ENCODE measurements at places on chromosomes 3 and 15.

DNA sequence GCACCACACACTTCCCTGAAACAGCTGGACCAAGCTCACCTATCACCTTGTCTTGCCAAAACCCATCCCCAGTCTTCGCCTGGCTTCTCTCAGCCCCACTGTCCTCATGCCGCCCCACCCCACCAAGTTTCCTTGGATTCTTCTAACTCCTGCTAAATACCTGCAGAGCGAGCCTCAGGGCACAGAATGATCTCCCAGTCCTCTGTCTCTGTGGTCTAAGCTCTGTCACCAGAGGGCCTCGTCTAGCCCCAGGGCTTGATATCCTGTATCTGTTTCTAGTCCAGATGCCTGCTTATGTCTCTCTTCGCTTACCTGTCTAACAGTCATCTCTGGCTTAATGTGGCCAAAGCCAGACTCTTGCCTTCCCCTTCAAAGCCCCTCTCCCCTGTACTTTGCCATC lies 9.7 kb downstream of the CCDC12 start:
- DNase-seq = no peak

GRCh38 chr3:141279077-141279967 lies 47.7 kb downstream of the PXYLP1 start:
- peak; percentile 51 for DNase-seq

DNA sequence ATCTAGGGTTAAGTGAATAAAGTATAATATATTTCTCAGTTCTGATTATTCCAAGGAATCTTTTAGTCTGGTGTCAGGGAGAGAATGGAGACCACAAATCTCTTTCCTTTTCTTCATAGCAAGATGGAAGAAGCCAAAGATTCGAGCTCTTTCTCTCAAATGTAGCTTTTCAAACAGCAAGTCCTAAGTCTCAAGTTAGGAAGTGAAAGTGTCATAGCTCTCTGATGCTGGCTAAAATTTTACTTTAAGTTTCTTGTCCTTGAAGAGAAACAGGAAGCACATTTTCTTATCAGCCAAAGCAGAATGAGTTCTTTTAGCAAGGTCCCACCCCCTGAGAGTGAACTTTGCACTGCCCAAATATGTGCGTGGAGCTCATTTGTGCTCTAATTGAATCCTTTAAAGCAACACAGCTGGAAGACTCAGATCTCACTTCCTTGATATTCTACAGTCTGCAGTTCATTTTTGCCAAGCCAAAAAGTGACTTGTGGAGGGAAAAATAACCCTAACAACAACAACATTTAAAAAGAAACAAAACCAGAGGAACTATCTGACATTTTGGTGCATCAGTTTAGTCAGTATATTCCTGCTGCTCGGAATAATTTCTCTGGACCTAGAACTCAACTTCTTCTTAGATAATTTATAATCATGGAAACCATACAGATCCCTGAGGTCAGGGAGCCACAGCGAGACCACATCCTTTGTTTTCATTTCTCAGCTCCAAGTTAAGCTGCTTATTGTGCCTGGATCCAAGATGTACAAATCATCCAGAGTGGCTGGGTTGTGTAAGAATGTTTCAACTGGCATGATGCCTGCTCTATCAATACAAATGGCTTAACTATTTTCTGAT lies 238.7 kb upstream of the P2RY1 start:
- DNase-seq = no peak

DNA sequence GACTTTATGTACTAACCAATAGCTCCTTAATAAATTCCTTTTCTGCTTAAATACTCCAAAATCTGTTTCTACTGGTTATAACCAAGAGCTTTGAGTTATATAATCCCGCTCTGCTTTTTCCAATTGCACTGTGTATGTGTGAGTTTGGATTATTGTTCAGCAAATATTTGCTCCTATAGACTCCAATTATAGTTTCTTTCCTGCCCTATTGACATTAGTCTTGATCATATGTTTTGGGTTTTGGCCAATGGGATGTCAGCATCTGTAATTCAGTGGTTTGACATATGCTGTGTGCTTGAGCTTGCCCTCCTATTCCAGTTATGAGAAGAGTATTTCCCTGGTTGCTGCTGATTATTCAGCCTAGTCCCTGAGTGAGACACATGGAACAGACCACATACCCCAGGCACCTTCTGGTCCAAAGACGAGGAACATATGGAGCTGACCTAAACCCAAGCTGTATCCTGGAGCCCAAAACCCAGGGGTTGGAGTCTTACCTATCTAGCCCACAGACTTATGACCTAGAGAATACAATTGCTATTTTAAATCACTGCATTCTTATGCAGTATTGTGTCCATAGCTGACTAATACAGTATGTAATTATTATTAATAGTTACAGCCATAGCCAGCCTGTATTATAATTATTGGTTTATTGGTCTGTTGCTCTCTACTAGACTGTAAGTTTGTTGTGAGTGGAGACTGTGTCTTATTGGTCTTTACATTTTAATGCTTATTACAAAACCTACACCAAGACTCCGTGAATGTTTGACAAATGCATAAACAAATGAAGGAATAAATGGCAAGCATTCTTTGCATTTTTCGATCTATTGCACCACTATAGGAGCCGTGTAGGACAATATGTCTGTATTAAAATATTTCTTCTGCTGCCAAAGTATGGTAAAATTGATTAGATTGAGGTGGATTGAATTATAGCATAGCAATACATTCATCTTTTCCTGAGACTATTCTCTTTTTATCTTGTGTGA lies 11.7 kb upstream of the ZNF280D start:
- DNase-seq = no peak

DNA sequence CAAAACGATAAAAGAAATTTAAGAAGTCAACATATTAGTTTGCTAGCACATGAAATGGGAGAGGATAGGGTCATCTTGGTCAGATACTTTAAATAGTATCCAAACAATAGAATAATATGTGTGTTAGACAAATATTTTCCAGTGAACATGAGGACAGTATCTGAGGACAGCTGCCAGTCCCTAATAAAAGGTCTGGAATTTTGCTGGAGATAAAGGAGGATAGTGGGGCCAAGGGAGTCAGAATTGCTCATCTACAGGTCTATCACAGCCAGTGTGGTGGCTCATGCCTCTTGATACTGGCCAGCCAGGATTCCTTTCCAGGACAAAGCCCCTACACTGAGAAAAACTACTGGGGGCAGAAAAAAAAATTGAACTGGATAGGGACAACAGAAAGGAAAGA lies 74.0 kb downstream of the HERC1 start:
- no peak for DNase-seq

DNA sequence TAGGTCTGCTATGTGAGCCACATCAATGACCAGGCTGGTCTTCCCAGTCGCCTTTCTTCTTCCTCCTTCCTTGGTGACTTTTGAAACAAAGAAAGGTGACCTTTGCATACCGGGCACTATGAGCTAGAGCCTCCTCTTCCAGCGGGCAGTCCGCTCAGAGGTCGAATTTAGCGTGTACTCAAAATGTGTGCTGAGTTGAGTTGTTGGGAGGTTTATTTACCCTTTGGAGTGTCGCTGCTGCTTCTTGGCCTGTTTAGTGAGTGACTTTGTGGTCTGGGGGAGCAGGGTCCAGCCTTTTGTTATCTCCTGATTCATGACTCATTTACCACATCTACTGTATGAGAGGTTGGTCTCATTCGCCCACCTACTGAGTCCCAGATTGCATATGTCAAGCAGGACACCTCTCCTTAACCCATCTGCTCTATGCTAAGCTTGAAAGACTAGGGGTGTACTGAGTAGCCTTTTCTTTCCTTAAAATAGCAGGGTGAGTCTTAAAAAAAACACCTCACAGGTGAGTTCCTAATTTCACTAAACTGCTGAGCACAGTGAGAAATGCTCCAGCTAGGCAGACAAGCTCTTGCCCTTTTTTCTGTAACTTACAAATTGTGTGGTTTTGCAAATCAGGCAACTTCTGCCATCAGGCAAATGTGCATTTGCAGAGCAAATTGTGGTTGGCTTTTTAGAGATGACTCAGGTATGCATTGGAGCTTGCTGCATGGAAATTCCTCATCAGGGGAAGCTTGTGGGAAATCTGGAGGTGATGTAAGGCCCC lies 3.2 kb upstream of the SIAH2 start:
- no peak for DNase-seq

DNA sequence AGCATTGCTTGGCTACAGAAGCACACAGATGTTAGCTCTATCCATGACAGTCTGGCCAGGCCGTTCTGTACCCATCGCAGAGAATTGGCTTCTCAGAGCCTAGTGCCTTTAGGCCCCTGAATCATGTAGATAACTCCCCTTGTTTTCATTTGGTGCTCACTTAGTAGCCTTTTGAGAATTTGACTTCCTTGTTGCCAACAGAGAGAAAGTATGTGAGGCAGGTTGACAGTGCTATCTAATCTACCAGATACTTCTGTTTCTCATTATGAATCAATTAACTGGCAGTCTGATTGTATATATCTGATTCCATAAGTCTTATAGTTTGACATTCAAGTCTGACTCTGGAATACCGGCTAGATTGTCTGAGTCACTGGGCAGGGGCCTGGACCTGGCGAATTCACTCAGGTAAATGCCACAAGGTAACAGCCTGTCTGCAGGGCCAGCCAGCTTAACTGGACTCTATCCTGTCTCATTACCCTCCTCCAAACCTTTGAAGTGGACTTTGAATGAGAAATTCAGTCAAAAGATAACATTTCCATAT lies 160.2 kb downstream of the GHSR start:
- DNase-seq = no peak

DNA sequence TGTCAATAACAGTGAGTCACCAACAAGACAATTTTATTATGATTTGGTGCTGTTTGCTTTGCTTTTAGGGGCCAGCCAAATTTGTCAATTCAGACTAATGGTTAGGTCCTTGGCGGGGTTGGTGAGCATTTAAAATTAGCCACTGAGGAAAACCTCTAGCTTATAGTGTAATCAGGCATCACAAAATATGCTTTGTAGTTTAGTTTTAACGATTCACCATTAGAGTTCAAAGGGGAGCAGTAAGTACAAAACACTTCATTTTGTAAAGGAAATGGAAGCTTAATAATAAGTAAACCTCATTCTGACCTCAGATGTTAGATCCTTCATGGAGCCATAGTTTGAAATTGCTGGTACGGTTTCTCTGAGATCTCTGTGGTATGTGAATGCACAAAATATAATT lies 218.4 kb upstream of the GOLIM4 start:
- DNase-seq = no peak

- DNase-seq = no peak
Observed at GRCh38 chr15:79154483-79155135, 64.0 kb upstream of the RASGRF1 start.

DNA sequence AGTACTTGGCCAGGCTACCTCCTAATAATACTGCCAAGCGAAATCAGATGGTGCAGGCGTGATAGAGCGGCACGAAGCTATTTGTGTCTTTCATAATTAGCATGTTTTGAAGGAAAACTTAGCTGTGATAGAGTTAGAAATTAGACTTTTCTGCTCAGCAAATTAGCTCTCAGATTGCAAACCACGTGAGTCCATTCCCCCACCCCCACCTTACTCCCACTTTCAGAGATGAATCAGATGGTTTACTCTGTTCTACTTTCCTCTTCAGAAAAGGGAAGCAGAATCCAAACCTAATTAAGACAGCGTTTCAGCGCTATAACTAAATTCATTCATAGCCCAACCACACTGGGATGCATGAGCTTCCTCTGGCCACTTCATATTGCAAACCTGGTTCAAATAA lies 214.6 kb downstream of the SLCO3A1 start:
- no peak for DNase-seq

DNA sequence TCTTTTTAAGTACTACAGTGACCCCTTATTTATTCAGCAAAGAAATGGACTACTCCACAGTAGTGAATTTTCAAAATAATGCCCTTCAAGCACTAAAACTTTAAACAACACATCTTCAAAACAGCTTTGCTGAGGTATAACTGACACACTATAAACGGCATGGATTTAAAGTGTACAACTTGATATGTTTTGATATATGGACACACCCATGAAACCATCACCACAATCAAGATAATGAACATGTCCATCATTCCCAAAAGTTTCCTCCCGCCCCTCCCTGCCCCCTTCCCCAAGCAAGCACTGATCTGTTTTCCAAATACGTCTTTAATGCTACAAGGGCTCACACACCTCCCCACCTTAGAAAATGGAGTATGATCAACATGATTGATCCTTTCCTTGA lies 1.6 kb upstream of the FURIN start:
- DNase-seq = no peak

- DNase-seq = no peak
Observed at GRCh38 chr3:168574455-168575158, 478.9 kb upstream of the GOLIM4 start.

DNA sequence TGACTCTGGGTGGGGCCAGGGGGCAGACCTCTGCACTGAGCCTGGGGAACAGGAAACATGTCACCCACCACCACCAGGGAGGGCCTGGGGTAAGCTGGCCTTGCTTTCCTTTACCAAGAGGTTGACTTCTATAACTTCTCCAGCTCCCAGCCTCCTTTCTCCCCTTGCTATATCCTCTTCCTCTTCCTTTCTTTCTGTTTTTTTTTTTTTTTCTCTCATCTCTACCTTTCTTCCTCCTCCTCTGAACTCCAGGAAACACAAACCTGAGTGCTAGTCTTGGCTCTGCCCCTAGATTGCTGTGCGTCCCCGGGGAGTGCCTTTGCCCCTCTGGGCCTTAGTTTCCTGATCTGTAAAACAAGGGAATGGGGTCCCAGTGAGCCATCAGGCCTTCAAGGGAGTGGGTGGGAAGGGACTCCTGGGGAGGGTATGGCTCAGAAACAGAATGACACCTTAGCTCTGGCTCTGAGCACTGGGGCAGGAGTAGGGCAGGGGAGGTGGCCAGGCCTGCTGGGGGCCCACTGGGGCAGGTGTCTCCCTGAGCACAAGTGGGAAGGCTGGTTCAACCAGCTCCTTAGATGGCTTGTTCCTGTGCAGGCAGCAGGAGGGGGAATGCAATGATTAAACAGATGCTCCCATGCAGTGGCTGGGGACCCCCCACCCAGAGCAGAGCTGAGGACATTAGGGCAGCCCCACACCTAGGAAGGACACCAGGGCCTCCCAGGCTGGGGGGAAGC lies 4.3 kb downstream of the SNX33 start:
- DNase-seq = no peak

- no peak for DNase-seq
Observed at GRCh38 chr15:68614286-68615035, 35.7 kb downstream of the CORO2B start.

- DNase-seq = no peak
Observed at GRCh38 chr15:88238618-88239430, 17.7 kb downstream of the NTRK3 start.

- DNase-seq = no peak
Observed at GRCh38 chr3:55737186-55737585, 250.1 kb upstream of the WNT5A start.

- DNase-seq = no peak
Observed at GRCh38 chr3:72154391-72155335, 369.7 kb upstream of the PROK2 start.

GRCh38 chr15:33675246-33675645 lies 293.1 kb upstream of the CHRM5 start:
- no peak for DNase-seq

- DNase-seq = peak; percentile 54
Observed at GRCh38 chr15:90686435-90687218, 30.5 kb upstream of the BLM start.

GRCh38 chr3:46974421-46975171 lies 1.9 kb downstream of the CCDC12 start:
- DNase-seq = no peak

All from CD4-positive, alpha-beta T cell treated with Interleukin-2 at 100 ng/mL for 4 hours (primary cell).